ENCODE measurements at places on chromosomes 6 and 20.

DNA sequence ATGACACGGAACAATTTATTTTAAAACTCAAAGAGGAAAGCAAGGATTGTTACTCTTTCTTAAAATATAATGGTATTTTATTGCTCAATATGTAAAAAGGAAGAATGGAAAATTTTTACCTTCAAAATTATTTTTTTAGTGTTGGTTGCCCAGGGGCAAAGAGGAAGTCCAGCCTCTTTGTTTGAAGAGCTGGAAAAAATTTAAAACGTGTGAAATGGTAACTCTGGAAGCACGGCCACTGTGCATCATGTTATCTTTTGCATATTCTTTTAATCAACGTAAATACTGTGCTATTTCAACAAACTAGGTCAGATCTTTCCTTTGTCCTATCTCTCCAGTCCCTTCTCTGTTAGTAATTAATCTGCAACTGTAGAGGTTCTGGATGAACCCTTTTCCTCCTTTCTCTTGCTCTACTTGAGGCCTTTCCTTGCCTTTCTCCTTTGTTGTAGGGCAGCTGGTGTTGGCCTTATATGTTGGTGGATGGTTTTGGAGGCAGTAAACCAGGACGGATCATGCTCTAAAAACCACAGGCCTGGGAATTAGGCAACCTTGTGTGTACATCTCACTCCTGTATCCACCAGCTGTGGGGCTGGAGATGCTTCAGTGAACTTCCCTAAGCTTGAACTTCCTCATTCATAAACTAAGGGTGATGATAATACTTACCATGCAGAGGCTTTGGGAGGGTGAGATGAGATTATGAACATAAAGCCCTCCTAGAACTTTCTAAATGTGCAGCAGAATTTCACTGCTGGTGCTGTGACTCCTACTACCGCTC lies 143.3 kb downstream of the PRL start:
- H3K36me3 ChIP-seq = no peaks in the 10 kb centered on the region
- H3K27ac ChIP-seq = no peak overlapping the region
- no peak for DNase-seq
- peaks cover under 1% of the 10 kb centered on the region for H3K4me1 ChIP-seq
- peaks cover 6% of the 10 kb centered on the region for H3K27me3 ChIP-seq

DNA sequence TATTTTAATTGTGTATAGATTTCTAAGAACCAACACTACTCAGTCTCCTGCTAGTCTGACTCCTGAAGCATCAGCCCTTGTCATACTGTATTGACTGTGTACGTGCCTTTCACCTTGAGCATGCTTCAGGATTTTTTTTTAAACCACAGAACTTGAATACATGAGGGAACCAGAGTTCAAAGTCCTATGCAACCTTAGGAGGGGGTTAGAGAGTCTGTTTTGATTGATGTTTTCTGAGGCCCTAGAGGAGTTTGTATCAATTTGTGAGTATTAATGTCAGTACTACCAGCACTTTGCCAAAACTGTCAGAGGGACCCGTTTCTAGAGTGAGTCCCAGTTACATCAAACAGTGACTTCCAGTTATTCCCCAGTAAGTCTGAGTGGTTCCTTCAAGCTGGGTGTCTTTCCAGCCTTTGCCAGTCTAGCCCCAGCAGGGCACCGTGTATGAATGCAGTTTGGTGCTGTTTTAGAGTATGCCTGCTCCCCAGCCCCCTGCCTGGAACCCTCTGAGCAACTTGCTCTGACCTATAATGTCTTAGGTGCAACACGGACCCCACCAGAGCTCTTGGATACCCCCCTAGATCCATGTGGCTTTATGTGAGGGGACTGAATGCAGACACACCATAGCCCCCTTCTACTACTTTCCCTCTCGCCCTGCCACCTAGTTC lies 8.5 kb downstream of the TP53INP2 start:
- DNase-seq = no peak
- H3K36me3 ChIP-seq = peaks cover 18% of the 10 kb centered on the region
- no peak overlapping the region for H3K4me3 ChIP-seq
- H3K4me1 ChIP-seq = peaks cover 15% of the 10 kb centered on the region
- H3K27ac ChIP-seq = no peak overlapping the region

DNA sequence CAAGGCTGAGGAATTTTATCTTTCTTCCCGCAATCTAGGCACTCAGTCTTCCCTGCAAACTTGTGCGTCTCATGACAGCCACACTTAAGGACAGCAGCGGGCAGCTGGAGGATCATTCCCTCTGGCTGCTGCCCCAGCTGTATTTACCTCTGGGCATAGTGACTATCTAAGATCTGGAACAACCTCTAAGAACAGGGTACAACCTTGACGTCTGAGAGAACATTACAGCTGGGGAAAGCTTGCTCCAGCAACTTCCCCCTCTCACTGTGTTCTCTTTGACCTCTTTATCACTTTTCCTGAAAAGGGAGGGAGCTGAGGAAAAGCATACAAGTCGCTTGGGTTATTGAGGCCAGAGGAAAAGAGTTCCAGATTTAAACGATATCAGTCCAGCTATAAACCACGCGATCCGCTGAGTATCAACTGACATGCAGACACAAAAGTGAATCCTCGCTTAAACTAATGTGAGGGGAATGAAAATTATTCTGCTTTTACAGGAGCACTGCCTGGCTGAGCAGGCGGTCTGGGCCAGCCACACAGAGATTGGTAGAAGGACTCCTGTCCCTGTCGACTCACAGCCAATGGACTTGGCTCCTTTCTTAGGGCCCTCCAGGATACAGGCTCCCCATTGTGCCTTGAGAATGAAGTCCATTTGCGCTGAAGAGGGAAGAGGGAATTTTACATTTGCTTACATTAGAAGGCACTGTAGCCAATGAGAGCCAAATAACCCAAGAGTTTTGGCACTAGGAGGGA lies 153.3 kb downstream of the QRSL1 start:
- no peak for DNase-seq
- no peaks in the 10 kb centered on the region for H3K36me3 ChIP-seq
- no peaks in the 10 kb centered on the region for H3K4me1 ChIP-seq
- H3K27ac ChIP-seq = no peak overlapping the region
- peaks cover 7% of the 10 kb centered on the region for H3K27me3 ChIP-seq
- H3K4me3 ChIP-seq = no peak overlapping the region

GRCh38 chr20:50111120-50111828 lies 1.7 kb downstream of the UBE2V1 start:
- H3K4me1 ChIP-seq = peaks cover 66% of the 10 kb centered on the region
- H3K27me3 ChIP-seq = no peaks in the 10 kb centered on the region
- peak; percentile 66 for DNase-seq
- peak overlapping the region; percentile 88 for H3K27ac ChIP-seq
- peak overlapping the region; percentile 86 for H3K4me3 ChIP-seq
- peaks cover 21% of the 10 kb centered on the region for H3K36me3 ChIP-seq

GRCh38 chr6:98308564-98308963 lies 525.8 kb upstream of the POU3F2 start:
- no peak overlapping the region for H3K27ac ChIP-seq
- no peak overlapping the region for H3K4me3 ChIP-seq
- H3K36me3 ChIP-seq = no peaks in the 10 kb centered on the region
- H3K27me3 ChIP-seq = no peaks in the 10 kb centered on the region

DNA sequence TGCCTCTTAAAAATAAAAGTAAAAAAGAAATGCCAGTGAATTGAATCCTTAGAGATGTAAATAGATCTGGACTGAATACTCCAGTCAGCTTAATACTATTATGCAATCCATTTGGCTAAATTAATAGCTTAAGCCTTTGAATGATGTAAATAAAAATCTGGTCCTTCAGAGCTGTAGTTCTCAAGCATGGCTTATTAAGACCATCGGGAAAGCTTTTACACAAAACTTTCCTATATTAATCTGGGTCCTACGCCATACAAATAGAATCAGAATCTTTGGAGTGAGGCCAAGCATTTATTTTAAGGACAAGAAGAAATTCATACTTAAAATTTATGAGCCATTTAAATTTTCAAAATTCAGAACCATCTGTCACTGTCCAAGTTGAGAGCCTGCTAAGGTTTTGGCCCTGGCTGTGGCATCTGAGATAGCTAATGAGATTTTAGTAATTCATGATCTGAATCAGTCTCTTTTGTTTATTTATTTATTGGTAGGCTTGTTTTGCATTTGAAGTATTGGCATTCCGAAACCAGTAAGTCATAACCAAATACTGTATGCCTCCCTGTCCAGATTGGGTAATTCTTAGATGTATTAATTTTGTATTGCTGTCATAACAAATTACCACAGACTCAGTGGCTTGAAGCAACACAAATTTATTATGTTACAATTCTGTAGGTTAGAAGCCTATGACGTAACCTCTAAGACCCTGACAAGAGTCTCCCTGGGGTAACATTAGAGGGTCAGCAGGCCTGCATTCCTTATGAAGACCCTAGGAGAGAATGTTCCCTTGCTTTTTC lies 228.1 kb upstream of the RAB32 start:
- no peak overlapping the region for H3K27ac ChIP-seq
- no peaks in the 10 kb centered on the region for H3K4me1 ChIP-seq
- H3K27me3 ChIP-seq = no peaks in the 10 kb centered on the region
- no peak for DNase-seq

- no peak overlapping the region for H3K4me3 ChIP-seq
- H3K27me3 ChIP-seq = peaks cover 11% of the 10 kb centered on the region
- H3K27ac ChIP-seq = no peak overlapping the region
- H3K4me1 ChIP-seq = peaks cover 11% of the 10 kb centered on the region
Observed at GRCh38 chr6:170152989-170153388, 137.9 kb downstream of the DLL1 start.

GRCh38 chr20:20051767-20052073 lies 546 bp downstream of the CRNKL1 start:
- H3K4me3 ChIP-seq = peak overlapping the region; percentile 96
- no peaks in the 10 kb centered on the region for H3K27me3 ChIP-seq
- peak overlapping the region; percentile 95 for H3K27ac ChIP-seq
- no peak for DNase-seq
- peaks cover 9% of the 10 kb centered on the region for H3K4me1 ChIP-seq

DNA sequence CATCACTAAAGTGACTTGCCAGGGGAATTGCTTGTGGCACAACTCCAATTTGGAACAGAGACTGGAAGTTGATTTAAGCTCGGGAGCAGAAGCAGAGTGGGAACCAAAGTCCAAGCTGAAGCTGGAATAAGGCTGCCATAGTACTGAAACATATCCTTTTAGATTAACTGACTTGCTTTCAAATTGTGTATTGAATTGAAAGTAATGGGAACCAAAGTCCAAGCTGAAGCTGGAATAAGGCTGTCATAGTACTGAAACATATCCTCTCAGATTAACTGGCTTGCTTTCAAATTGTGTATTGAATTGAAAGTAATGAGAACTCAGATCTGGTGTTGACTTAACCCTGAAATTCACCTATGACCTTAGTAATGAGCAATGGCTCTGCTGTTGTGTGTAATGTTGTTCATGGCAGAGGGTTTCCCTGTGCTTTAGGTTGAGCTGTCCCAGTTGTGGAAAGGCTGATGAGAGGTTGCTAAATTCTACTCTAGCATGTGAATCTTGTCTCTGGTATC lies 40.2 kb downstream of the CENPW start:
- H3K27ac ChIP-seq = no peak overlapping the region
- H3K27me3 ChIP-seq = no peaks in the 10 kb centered on the region
- no peak for DNase-seq

- no peaks in the 10 kb centered on the region for H3K4me1 ChIP-seq
- DNase-seq = no peak
Observed at GRCh38 chr6:147789430-147789947, 281.0 kb downstream of the SAMD5 start.

GRCh38 chr20:44851545-44851944 lies 34.0 kb upstream of the YWHAB start:
- no peaks in the 10 kb centered on the region for H3K36me3 ChIP-seq
- DNase-seq = no peak
- H3K27ac ChIP-seq = no peak overlapping the region
- peaks cover 21% of the 10 kb centered on the region for H3K27me3 ChIP-seq
- H3K4me3 ChIP-seq = no peak overlapping the region

- H3K36me3 ChIP-seq = peaks cover 38% of the 10 kb centered on the region
- no peak for DNase-seq
- peak overlapping the region; percentile 73 for H3K27ac ChIP-seq
- H3K4me1 ChIP-seq = peaks cover 53% of the 10 kb centered on the region
- H3K4me3 ChIP-seq = peak overlapping the region; percentile 42
Observed at GRCh38 chr6:4010048-4010447, 68.9 kb downstream of the FAM217A start.

- no peaks in the 10 kb centered on the region for H3K36me3 ChIP-seq
- H3K4me3 ChIP-seq = no peak overlapping the region
- H3K4me1 ChIP-seq = peaks cover 10% of the 10 kb centered on the region
- DNase-seq = no peak
- peaks cover 11% of the 10 kb centered on the region for H3K27me3 ChIP-seq
Observed at GRCh38 chr6:33241968-33242367, 29.7 kb downstream of the VPS52 start.

GRCh38 chr6:40482532-40482931 lies 104.6 kb downstream of the LRFN2 start:
- DNase-seq = no peak
- H3K4me1 ChIP-seq = peaks cover 13% of the 10 kb centered on the region
- peaks cover 11% of the 10 kb centered on the region for H3K27me3 ChIP-seq
- H3K4me3 ChIP-seq = no peak overlapping the region
- H3K36me3 ChIP-seq = no peaks in the 10 kb centered on the region
- no peak overlapping the region for H3K27ac ChIP-seq

- no peaks in the 10 kb centered on the region for H3K27me3 ChIP-seq
- H3K27ac ChIP-seq = no peak overlapping the region
- H3K36me3 ChIP-seq = no peaks in the 10 kb centered on the region
- H3K4me1 ChIP-seq = no peaks in the 10 kb centered on the region
- no peak for DNase-seq
Observed at GRCh38 chr6:116840091-116840490, 11.2 kb upstream of the GPRC6A start.

GRCh38 chr6:124036384-124036783 lies 232.7 kb downstream of the NKAIN2 start:
- H3K36me3 ChIP-seq = no peaks in the 10 kb centered on the region
- H3K4me3 ChIP-seq = no peak overlapping the region
- H3K4me1 ChIP-seq = no peaks in the 10 kb centered on the region
- DNase-seq = no peak
- H3K27me3 ChIP-seq = no peaks in the 10 kb centered on the region

DNA sequence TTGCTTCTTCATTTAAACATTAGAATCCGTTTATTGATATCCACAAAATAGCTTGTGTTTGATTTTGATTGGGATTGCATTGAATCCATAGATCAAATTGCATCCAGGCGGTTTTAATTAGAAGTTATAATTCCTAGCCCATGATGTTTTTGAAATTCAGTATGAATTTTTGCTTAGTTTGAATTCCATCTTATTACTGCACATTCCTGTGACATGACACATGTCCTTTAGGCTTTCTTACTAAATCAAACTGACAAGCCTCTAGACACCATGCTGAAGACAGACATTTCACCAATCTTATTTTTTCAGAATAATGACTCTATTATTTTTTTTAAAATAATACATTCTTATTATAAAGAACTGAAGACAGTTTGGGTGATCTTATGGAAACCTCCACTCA lies 21.4 kb upstream of the PI16 start:
- no peak overlapping the region for H3K27ac ChIP-seq
- H3K4me3 ChIP-seq = no peak overlapping the region
- H3K36me3 ChIP-seq = no peaks in the 10 kb centered on the region
- peaks cover 7% of the 10 kb centered on the region for H3K4me1 ChIP-seq

- peaks cover 15% of the 10 kb centered on the region for H3K27me3 ChIP-seq
- no peak overlapping the region for H3K27ac ChIP-seq
- peaks cover 2% of the 10 kb centered on the region for H3K36me3 ChIP-seq
- DNase-seq = no peak
Observed at GRCh38 chr20:41618807-41619311, 682 bp upstream of the CHD6 start.

Data from T-helper 2 cell treated with Interferon-gamma antibody and Interleukin-4, amounts not matched to agents 5 μg/mL and 100 μg/mL, for 36 hours (primary cell).